ENCODE measurements at places on chromosomes 6 and 20. TPM values are rescaled to one million over a fixed set of nuclear protein-coding genes. Genes with fewer than 3 reads are reported as not detected.
A peak's percentile ranks its signal among the peaks of the same experiment; 100 is the strongest.

- H3K27me3 ChIP-seq: peaks cover 42% of the 10 kb centered on the region
- H3K27ac ChIP-seq: no peak overlapping the region
- peaks cover 26% of the 10 kb centered on the region for H3K4me1 ChIP-seq
- no peak overlapping the region for H3K4me3 ChIP-seq
- no peak for DNase-seq
- H3K36me3 ChIP-seq: peaks cover 1% of the 10 kb centered on the region
These were observed 5.3 kb upstream of the COL12A1 start for GRCh38 chr6:75210885-75211739.

- H3K4me3 ChIP-seq: peak overlapping the region; percentile 57
- H3K27ac ChIP-seq: peak overlapping the region; percentile 72
- no peaks in the 10 kb centered on the region for H3K27me3 ChIP-seq
- H3K4me1 ChIP-seq: peaks cover 69% of the 10 kb centered on the region
- DNase-seq: no peak
These were observed 62.8 kb downstream of the JARID2 start for GRCh38 chr6:15308435-15309213.

- DNase-seq: no peak
- no peak overlapping the region for H3K27ac ChIP-seq
- peaks cover 9% of the 10 kb centered on the region for H3K4me1 ChIP-seq
These were observed 157.1 kb upstream of the CST7 start for GRCh38 chr20:24791953-24792352.

DNA sequence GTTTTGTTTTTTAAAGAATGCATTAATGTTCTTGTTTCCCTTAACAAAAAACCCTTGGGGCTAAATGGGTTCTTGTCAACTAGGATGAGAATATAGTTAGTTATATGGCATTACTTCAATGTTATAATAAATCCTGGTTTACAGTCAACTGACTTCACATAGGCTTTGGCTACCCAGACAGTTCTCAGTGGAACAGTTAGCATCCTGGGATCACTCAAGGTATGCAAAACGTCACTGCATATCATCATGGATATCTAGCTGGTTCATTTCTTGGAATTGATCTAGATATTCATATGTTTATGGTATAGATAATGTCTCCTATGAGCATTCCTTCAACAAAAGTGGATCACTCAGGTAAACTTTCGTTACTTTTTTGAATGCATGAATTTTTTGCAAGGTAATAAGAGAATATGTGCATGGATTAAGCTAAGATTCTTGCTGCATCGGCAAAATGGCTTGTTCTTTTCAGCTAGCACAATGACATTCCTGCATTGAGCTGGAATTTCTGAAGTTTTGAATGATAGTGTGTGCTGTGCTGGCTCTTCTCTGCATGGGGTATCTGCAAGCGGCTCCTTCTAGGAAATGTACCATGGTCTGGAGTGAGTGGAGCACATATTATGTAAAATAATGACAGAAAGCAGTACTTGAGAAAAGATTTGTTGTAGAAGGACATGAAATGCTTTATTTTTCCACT, 138.9 kb downstream of the ADGRG6 start:
- no peak for DNase-seq
- no peak overlapping the region for H3K27ac ChIP-seq
- H3K36me3 ChIP-seq: no peaks in the 10 kb centered on the region
- no peaks in the 10 kb centered on the region for H3K4me1 ChIP-seq
- no peak overlapping the region for H3K4me3 ChIP-seq
- H3K27me3 ChIP-seq: no peaks in the 10 kb centered on the region

DNA sequence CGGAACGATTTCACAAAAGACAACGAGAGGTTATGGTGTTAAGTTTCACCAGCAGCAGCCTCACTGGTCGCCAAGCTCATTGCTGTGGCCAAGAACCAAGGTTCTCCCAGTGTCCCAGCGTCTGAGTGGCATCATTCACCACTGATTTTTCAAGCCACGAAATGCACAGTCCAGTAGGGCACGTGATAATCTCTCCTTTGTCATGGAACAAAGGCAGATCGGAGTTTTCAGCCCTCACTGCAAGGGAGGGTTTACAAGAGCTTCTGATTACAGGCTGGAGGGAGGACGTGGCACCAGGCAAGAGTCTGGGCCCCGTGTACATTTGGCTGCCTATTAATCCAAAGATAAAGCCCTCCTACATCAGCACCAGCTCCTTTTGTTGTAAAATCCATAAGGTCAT, 2.0 kb downstream of the CD24 start:
- peaks cover 56% of the 10 kb centered on the region for H3K27me3 ChIP-seq
- H3K4me3 ChIP-seq: no peak overlapping the region
- no peak overlapping the region for H3K27ac ChIP-seq
- no peaks in the 10 kb centered on the region for H3K36me3 ChIP-seq
- no peak for DNase-seq
- H3K4me1 ChIP-seq: peaks cover 5% of the 10 kb centered on the region

The UBE2V1 gene
- total RNA-seq: 124 TPM

GRCh38 chr6:97392735-97393134, 109.7 kb upstream of the MMS22L start:
- no peaks in the 10 kb centered on the region for H3K4me1 ChIP-seq
- no peaks in the 10 kb centered on the region for H3K36me3 ChIP-seq
- peaks cover 25% of the 10 kb centered on the region for H3K27me3 ChIP-seq
- no peak overlapping the region for H3K4me3 ChIP-seq
- no peak overlapping the region for H3K27ac ChIP-seq
- no peak for DNase-seq

The MEI4 gene
- total RNA-seq: not detected

The FAM83D gene
- total RNA-seq: 15.4 TPM

GRCh38 chr20:50144362-50144761, 9.2 kb downstream of the PEDS1 start:
- H3K27me3 ChIP-seq: no peaks in the 10 kb centered on the region
- H3K36me3 ChIP-seq: peaks cover 23% of the 10 kb centered on the region

- no peak for DNase-seq
- no peak overlapping the region for H3K4me3 ChIP-seq
- H3K36me3 ChIP-seq: no peaks in the 10 kb centered on the region
These were observed 1383.8 kb upstream of the MAP3K7 start for GRCh38 chr6:91970700-91971099.

DNA sequence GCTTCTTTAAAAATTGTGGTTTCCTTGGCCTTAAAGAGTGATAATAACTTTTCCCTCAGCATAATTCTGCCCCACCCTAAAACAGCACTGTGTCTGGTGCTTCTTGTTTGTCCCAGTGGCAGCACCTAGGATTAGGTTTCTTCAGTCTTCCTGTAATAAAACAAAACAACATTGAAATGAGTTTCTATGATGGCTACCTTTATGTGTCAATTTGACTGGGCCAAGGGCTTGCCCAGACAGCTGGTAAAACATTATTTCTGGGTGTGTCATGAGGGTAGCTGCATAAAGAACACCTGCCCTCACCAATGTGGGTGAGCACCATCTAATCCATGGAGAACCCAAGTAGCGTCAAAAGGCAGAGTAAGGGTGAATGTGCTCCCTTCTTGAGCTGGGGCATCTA, 117.8 kb downstream of the QRSL1 start:
- H3K27me3 ChIP-seq: peaks cover 10% of the 10 kb centered on the region
- H3K27ac ChIP-seq: no peak overlapping the region
- DNase-seq: no peak

The TRIM10 gene
- not detected for total RNA-seq

DNA sequence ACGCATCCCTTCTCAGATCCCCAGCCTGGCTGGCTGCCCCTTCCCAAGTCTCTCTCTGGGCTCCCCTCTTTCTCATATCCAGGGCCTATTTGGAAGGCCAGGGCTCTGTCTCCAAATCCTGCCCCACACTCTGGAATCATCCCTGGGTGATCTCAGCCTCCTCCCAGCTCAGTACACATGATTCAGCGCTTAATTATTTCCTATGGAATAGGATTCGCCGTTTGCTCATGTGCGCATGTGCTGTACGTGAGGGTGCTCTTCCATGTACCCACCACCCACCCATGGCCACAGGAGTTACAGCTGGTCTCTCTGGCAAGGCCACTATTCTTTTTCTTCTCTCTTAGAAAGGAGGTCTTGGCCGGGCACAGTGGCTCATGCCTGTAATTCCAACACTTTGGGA, 81.7 kb upstream of the FOXP4 start:
- no peaks in the 10 kb centered on the region for H3K36me3 ChIP-seq
- no peak for DNase-seq
- peaks cover 68% of the 10 kb centered on the region for H3K27me3 ChIP-seq
- no peak overlapping the region for H3K4me3 ChIP-seq
- H3K27ac ChIP-seq: no peak overlapping the region
- H3K4me1 ChIP-seq: peaks cover 2% of the 10 kb centered on the region

- no peak overlapping the region for H3K27ac ChIP-seq
- no peak for DNase-seq
- H3K4me1 ChIP-seq: peaks cover 15% of the 10 kb centered on the region
- no peaks in the 10 kb centered on the region for H3K36me3 ChIP-seq
- H3K4me3 ChIP-seq: no peak overlapping the region
These were observed 12.4 kb upstream of the MDGA1 start for GRCh38 chr6:37709932-37710555.

- peak; percentile 29 for DNase-seq
- no peaks in the 10 kb centered on the region for H3K36me3 ChIP-seq
- H3K4me3 ChIP-seq: no peak overlapping the region
- peaks cover 7% of the 10 kb centered on the region for H3K27me3 ChIP-seq
- H3K27ac ChIP-seq: no peak overlapping the region
These were observed 36.1 kb upstream of the ZBP1 start for GRCh38 chr20:57656252-57656820.

The RNF5 gene
- 49.5 TPM for total RNA-seq

The CALHM5 gene
- total RNA-seq: not detected

DNA sequence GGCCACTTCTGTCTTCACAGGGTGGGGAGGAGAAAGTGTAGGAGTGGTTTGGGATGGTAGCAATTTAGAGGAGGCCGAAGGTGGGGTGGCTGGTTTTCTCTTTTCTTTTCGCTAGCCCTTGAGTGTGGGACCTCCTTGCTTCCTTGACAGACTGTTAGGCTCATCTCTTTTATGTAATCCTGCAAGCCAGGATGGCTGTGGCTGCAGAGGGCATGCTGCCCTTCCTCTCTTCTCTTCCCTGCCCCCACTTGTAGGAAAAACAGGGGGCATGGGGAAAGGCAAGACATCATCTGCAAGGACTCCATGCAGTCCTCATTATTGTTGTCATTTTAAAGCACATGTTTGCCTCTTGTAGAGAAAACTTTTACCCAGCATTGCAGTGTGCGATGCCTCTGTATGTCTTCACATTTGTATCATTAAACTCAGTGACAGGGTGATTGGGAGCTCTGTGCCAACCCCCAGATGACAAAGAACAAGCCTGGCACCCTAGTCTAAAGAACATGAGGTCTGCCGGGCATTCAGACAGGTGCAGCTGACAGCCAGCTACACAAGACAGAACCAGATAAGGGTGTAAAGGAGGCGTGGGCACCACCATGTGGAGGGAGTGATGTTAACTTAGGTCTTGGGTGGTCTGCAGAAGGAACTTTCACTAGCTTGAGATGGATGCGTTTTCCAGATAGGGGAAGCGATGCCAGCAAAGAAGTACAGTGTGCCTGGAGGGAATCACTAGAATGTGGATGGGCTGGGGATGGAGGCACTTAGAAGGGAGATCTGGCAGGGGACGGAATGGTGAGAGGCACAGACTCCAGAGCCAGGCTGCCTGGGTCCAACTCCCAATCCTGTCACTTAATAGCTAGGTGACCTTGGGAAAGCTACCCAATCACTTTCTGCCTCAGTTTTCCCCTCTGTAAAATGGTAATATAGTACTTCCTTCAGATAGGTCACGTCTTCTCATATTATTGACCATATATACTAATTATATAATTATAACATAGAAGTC, 207.6 kb downstream of the TBC1D7 start:
- H3K4me3 ChIP-seq: no peak overlapping the region
- H3K27me3 ChIP-seq: peaks cover 20% of the 10 kb centered on the region
- H3K27ac ChIP-seq: no peak overlapping the region
- H3K36me3 ChIP-seq: no peaks in the 10 kb centered on the region
- no peaks in the 10 kb centered on the region for H3K4me1 ChIP-seq

DNA sequence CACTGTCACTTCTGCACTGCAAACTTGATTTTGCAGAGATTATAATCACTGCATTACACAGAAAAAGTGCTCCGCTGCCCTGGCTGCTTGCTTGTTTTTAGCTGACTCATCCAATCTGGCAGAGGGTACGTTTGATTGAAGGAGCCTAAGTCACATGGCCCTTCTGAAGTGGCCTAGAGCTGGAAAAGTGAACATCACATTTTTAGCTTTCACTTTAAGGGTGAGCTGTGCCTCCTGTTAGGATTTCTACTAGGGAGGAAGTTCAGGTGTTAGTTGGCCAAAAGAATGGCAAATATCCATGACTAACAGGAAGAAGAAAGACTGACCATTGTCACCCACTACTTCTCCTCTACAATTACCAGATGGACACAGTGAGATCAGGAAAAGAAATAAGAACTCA, 889.1 kb upstream of the MAP3K7 start:
- H3K4me1 ChIP-seq: no peaks in the 10 kb centered on the region
- H3K36me3 ChIP-seq: no peaks in the 10 kb centered on the region
- H3K4me3 ChIP-seq: no peak overlapping the region
- H3K27ac ChIP-seq: no peak overlapping the region
- DNase-seq: no peak
- no peaks in the 10 kb centered on the region for H3K27me3 ChIP-seq

The CST5 gene
- not detected for total RNA-seq

DNA sequence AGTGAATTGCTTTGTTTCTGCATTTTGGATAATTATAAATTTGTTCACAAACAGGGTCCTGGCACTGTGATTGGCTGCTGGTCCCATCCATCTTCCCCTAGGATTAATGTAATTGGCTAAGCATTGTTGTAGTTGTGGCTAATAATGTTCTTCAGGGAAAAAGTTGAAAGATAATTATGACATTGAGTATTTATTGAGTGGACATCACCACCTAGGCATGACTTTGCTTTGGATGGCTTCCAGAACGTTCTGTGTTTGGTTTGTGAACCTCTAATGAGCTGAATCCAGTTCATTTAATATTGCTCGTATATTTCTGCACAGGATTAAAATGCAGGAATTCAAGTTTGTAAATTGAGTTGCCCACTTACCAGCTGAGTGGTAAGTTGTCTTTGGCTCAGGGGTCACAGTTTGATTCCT, 55.1 kb downstream of the ARID1B start:
- no peak for DNase-seq
- H3K4me3 ChIP-seq: no peak overlapping the region
- no peaks in the 10 kb centered on the region for H3K27me3 ChIP-seq
- peaks cover 33% of the 10 kb centered on the region for H3K36me3 ChIP-seq
- peaks cover 16% of the 10 kb centered on the region for H3K4me1 ChIP-seq
- no peak overlapping the region for H3K27ac ChIP-seq

The COL21A1 gene
- total RNA-seq: not detected

DNA sequence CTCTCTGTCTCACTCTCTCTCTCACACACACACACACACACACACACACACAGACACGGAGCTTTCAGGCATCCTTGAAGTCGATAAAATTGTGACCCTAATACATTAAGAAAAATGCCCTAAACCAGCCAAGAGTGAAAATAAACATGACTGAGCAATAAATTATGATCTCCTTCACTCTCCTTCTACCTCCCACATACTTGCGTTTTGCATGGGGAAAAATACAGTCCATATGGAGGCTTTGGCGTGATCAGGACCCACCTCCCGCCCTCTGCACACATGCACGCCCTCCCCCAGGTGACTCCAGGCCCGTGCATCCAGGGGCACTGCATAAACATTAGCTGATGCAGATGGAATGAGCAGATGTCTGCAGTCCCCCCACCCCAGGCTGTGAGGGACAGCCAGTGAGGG, 114.2 kb upstream of the JARID2 start:
- H3K36me3 ChIP-seq: peaks cover 2% of the 10 kb centered on the region
- peaks cover 15% of the 10 kb centered on the region for H3K4me1 ChIP-seq
- no peak for DNase-seq

GRCh38 chr6:30326526-30327231, at the start of gene TRIM39:
TRIM39 (plus strand) TSS chr6:30326927; CDS start chr6:30329318, 2,391 bp downstream.
- H3K4me1 ChIP-seq: peaks cover 45% of the 10 kb centered on the region
- no peaks in the 10 kb centered on the region for H3K27me3 ChIP-seq
- DNase-seq: peak; percentile 94
- H3K27ac ChIP-seq: peak within 1 kb of the TSS; percentile 98
- H3K36me3 ChIP-seq: peaks cover 19% of the 10 kb centered on the region

The TMEM14A gene
- total RNA-seq: 19.0 TPM

The OLIG3 gene
- not detected for total RNA-seq

The SAMD5 gene
- total RNA-seq: not detected

The DDO gene
- total RNA-seq: not detected
